GM10248 (cell line): ENCODE measurements at places on chromosomes 12 and 14.

- no peak for DNase-seq
These were observed 34.2 kb upstream of the OTX2 start for GRCh38 chr14:56844406-56845002.

GRCh38 chr12:98743362-98743953, 98.4 kb downstream of the APAF1 start:
- DNase-seq: peak; percentile 44

GRCh38 chr14:99177886-99178835, 93.8 kb downstream of the BCL11B start:
- no peak for DNase-seq

DNA sequence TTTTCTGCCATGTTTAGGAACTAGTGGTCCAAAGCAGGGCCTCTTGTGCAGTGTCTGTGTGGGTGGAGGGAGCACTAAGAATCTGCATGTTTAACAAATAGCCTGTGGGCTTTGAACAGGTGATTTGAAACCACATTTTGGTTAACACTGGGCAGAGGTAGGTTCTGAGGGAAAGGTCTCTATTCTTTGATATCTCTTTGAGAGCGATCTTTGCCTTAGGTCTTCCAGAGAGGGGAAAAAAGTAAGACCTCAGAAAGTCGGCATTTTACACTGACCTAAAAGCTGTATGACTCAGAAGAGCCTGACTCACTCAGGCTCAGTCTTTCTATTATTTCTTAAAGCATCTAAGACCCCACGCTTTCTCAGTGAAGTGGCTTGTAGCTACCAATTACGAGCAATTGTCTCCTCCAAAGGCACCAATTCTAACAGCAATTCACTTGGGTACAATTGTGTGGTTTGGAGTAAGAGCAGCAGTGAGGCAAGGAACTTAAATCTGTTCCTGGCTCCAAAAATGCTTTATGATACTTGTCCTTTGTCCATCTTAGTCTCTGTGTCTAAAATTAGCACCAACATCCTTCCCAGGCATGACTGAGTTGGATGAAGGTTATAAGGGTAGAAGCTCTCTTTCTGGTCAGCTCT, 8.8 kb downstream of the EIF2B2 start:
- no peak for DNase-seq

- DNase-seq: no peak
These were observed 19.1 kb downstream of the TMEM30B start for GRCh38 chr14:61262082-61262481.

DNA sequence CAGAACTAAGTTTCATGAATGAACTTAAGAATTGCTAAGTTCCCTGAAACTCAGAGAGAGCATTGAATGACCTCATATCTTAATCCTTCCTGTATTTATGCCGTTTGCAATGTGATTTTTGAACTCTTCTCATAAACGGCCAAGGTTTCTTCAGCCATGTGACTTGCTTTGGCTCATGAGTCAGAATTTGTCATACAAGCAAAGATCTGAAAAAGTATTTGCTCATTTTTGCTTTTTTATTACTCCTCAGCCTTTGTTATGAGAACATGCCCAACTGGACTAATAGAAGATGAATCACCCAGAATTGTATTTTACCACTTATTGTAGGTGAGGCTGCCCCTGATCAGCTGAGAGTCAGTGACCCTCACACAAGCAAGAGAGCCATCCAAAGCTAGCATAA, 693.8 kb downstream of the BCL11B start:
- DNase-seq: no peak

GRCh38 chr12:114480337-114481199, 74.6 kb upstream of the TBX5 start:
- DNase-seq: no peak

- DNase-seq: no peak
These were observed 10.2 kb downstream of the BDKRB2 start for GRCh38 chr14:96214793-96215192.

GRCh38 chr12:67621112-67621511, 27.4 kb upstream of the DYRK2 start:
- no peak for DNase-seq

DNA sequence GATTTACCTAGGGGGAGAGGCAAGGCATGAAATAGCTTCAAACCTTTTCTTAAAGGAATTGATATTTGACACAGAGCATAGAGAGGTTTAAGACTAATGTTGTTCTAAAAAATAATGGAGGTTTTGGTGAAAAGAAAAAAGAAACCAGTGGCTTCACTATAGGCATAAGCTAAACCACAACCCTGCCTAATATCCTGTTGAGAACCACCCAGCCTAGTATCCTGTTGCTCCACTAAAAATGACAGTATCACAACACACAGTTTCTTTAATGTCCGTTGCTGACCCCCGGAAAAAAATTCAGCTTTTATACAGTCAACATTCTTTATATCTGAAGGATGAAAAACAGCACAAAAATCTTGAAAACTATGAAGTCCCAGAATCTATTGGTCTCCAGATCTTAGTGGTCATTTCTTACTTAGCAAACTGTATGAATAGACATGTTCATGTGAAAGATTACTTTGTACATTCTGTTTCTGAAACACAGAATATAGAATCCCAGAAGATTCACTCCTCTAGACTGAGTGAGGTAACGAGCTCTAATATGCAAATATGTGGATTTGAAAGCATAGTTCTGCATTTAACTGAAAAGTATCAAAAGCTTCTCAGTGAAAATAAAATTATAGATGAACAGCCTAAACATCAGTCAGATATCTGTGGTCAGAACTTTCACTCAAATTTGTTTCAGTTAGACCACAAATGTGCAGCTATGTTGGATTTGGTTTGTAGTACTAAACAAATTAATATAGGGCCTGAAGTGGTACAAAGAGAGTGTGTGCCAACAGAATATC, 40.5 kb downstream of the GALC start:
- DNase-seq: peak; percentile 4

DNA sequence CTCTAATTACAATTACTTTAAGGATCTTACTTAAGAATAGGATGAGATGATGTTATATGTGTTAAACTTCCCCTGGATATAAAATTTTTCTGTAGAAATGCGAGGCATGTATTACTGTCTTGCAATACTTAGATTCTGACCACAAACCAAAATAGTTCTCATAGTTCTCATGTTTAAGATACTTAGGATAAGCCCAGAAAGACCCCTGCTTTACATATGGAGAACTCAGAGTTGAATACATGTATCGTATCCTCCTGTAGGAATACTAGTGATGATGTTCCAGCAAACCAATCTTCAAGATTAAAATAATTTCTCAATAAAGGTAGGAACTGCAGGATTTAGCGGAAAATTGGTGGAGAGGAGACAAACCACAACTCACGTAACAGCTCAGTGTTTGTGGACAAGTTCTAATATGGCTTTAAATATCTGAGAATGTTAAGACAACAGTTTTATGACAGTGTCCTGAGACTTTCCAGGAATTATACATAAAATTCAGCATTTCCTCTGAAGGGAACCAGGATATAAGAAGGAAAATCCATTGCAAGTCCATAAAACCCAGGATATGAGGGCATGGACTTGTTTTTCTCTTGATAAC, 114.7 kb upstream of the CRY1 start:
- no peak for DNase-seq

DNA sequence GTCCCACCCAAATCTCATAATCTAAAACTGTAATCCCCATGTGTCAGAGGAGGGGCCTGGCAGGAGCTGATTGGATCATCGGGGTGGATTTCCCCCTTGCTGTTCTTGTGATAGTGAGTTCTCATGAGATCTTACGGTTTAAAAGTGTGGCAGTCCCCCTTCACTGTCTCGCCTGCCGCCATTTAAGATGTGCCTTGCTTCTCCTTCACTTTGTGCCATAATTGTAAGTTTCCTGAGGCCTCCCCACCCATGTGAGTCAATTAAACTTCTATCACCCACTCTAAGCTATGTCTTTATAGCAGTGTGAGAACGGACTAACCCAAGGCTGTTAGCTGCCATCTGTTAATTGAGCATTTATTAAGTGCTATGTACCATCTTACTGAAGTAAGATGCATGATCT, 105.1 kb downstream of the PTPN11 start:
- DNase-seq: no peak

DNA sequence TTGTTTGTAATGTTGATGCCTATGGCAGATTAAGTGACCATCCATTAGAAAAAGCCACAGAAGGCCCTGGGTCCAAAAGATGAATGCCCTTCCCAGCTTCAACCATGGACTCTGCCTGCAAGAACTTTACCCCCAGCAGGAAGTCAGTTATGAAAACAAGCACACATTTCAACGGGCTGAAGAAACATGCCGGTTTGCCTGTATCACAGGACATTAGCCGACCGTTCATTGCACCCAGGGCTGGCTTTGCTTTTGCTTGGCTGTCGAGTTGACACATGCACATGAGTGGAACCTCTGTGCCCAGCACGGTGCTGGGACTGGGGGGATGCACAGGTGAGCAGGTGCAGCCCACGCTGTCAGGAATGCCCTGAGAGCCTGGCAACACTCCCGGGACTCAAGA, 1087.0 kb downstream of the BCL11B start:
- DNase-seq: no peak

GRCh38 chr14:87630846-87631245, 362.1 kb downstream of the GALC start:
- no peak for DNase-seq

GRCh38 chr12:12400793-12401192, 43.9 kb downstream of the BORCS5 start:
- DNase-seq: no peak

DNA sequence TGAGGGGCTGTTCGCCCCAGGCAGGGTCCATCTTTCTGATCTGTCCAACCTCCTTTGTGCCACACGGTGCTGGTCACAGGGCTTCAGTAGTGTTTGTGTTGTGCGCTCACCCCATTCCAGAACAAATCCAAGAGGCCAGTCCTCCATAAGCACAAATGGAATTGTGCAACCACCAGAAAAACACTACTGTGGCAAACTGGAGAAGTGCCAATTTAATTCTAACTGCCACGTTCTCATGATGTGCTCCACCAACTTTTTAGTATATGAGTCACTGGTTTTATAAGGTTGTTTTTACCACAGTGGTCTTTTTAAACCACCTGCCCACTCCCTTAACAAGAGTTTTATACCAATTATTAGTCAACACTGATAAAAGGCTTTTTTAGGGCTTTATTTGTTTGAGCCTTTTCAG, 380.2 kb downstream of the NAV3 start:
- DNase-seq: no peak

- no peak for DNase-seq
These were observed 38.7 kb upstream of the MTERF2 start for GRCh38 chr12:107025671-107026070.

GRCh38 chr12:109863847-109864712, 16.3 kb downstream of the GLTP start:
- DNase-seq: no peak

GRCh38 chr12:106296179-106296877, 6.2 kb upstream of the TCP11L2 start:
- no peak for DNase-seq

GRCh38 chr14:69408331-69408960, 10.0 kb downstream of the SLC39A9 start:
- DNase-seq: no peak

DNA sequence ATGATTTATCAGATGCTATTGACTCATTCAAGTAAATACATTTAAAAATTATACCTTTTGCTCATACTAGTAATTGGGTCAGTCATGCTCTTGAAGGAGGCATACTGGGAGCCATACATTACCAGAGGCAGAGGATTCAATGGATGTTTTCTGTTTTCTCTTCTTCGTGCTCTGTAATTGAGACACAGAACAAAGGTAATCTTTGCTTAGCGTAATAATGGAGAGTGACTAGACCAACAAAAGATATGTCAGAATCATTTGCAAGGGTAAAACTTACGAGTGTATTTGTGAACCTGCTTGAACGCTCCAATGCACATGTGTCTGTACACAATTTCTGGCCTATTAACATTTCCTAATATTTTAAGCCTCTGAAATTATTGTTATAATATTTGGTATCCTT, 296.4 kb downstream of the FOXG1 start:
- DNase-seq: no peak

DNA sequence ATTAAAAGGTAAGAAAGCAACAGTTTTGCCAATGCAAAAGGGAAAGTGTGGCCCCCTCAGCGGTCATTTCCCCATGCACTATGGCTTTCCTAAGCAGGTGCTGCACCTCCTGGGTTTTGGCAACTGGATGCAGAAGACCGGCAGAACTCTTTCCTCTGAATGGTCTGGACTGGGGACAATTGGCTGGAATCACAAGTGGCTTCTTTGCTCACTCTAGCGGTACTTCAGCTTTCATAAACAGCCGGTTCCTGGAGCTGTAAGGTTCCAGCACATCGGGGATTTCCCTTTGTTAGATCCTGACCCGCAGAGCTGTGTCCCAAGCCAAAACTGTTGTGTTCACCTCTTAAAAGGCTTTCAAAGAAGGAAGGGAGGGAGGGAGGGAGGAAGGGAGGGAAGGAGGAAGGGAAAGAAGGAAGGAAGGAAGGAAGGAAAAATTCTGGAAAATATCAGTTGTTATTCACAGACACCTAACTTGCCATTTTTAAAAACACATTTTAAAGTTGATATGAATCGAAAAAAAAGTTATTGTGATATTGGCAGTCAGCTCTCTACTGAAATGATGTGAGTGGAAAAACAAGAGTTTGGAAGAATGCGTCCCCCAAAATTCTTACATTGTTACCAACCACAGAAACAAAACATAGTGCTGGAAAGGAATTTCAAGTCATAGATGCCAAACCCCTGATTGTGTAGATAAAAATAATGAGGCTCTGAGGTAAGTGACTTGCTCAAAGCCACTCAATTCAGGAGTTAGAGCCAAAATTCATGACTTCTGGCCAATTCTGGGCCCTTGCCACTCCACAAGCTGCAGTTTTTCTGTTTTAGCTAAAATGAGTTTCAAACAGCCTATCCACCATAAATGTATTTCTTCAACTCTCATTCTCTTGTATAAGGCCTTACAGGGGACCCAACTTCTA, 220.6 kb upstream of the HMGA2 start:
- DNase-seq: no peak

- no peak for DNase-seq
These were observed 4.4 kb downstream of the CD9 start for GRCh38 chr12:6204533-6205143.

DNA sequence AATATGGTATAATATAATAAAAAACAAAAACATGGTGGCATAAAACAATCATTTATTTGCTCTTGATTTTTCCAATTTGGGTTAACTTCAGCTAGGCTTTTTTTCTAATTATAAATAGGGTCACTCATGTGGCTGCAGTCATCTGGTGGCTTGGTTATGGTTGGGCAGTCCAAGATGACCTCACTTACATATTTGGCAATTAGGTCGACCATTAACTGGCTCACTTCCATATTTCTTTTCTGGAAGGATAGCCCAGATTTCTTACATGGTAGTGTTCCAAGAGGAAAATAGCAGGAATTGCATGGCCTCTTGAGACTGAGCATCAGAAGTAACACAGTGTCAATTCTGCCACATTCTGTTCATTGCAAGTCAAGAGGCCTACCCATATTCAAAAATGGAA, 153.4 kb downstream of the FUT8 start:
- DNase-seq: no peak
